ENCODE measurements at places on chromosomes 2 and 18.

DNA sequence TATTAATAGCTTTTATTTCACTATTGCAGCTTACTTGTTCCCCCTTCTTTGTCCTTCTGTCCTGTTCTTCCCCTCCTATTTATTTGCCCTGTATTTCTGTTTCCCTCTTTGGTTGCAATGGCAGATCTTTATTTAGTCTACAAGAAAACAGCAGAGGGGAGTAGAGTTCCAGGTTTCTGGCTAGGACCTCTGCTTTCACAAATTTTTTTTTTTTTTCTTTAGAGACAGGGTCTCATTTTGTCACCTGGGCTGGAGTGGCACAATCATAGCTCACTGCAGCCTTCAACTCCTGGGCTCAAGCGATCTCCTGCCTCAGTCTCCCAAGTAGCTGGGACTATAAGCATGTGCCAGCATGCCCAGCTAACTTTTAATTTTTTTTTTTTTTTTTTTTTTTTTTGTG, 188.1 kb upstream of the SPRED2 start:
- DNase-seq: no peak

GRCh38 chr18:54736981-54737380, 91.3 kb upstream of the RAB27B start:
- DNase-seq: no peak

- no peak for DNase-seq
Observed at GRCh38 chr18:33960417-33960816, 264.3 kb downstream of the NOL4 start.

DNA sequence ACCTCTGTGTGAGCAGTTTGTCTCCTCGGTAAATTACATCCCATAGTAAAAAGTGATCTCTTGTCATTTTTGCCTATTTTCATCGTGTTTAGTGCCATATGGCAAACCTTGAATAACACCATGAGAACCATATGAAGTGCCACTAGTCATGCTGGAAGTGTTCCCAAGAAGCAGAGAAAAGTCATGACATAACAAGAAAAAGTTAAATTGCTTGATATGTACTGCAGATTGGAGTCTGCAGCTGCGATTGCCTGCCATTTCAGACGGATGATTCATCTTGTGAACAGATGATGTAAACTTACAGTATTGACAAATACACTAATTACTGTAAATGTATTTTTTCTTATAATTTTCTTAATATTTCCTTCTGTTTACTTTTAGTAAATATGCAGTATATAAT, 846.7 kb downstream of the BCL11A start:
- no peak for DNase-seq

DNA sequence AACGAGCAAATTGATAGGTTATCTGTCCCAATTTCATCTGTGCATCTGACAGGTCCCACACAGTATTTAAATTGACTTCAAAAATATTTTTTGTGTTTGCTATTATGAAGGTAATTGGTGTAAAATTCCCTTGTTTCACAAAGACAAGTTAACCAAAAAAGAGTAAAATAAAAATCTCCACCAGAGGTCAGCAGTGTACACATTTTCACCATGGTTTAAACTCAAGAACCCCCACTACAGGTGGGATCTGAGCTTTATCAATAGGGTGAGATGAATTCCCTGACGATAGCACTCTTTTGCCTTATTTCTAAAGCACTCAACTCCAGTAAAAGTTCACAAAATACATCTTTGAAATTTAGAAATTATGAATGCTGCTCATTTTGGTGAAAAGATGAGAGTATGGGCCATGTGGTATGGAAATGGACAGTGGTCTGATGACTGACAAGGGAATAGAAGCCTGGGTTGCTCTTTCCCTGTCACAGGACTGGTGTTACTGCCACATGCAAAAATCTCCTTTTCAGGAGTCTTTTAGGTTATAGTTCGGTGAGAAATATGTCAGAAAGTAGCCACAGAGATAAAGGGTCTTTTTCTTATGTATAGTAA, 68.0 kb downstream of the SERPINB8 start:
- DNase-seq: no peak

GRCh38 chr18:23718731-23719130, 29.5 kb downstream of the LAMA3 start:
- no peak for DNase-seq

GRCh38 chr18:36335476-36336279, 38.2 kb downstream of the FHOD3 start:
- no peak for DNase-seq

DNA sequence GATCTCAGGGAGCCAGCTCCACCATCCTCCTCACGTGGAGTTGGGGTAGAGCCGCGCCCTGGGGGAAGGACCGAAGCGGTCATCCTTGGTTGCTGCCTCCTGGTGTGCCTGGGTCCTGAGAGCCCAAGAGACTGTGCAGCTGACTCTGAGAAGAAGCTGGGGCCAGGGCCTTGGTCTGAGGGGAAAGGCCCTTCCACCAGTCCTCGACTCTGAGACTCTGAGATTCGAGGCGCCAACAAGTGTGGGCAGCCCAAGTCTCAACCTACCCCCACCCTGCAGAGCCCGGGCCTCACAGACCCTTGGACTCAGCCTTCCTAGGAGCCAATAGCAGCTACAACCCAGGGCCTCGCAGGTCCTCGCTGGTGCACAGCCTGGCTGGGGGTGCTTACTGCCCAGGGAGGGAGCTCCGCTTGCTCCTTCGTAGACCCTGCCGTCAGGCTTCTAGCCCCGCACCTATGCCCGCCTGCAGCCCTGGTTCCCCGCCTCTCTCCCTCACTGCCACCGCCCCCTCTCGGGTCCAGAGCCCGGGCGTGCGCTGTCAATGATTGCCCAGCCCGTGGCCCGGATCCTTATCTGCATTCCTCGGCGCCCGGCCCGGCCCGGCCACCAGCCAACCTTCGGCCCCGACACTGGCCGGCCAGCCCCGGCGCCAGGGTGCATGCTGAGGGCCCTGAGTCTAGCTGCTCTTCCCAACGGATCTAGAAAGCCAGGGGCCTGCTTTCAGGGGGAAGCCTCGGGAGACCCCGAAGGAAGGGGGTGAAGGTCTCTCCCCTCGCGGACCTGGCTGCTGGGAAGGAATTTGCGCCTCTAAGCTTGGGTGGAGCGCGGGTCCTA, 2.0 kb downstream of the IHH start:
- DNase-seq: no peak

DNA sequence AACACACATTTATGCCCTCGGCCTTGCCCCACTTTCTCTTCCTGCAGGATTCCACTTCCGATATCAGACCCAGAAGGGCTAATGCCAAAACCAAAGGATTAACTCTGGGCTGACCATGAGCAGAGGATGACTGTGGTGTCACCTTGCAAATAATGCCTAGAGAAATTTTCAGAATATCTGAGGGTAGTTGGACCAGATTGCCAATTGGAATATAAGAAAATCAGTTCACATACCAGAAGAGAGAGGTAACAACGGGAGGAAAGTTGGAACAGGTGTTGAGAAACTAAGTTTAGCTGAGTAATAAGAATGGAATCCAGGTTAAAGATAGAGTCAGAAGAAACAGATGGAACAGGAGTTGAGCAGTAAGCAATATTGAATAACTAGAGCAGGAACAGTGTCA, 232.7 kb upstream of the UBE2E3 start:
- DNase-seq: no peak

DNA sequence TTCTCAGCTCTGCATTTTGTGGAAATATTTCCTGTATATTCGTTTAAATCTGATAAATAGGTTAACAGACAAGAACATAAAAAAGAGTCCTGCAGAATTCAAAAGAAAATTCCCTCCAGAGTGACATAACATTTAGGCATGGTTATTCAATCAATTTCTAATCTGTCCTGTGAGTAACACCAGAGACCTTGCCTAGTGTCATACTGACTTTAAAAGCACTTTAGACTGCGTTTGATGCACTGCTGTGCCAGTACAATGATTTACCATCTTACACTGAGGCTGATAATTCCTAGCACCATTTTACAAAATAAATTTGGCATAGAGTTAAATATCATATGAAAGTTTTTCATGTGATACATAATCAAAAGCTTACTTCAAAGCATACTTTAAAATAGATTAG, 35.5 kb upstream of the CALCRL start:
- DNase-seq: no peak

GRCh38 chr2:142037744-142038143, 93.1 kb downstream of the LRP1B start:
- no peak for DNase-seq

DNA sequence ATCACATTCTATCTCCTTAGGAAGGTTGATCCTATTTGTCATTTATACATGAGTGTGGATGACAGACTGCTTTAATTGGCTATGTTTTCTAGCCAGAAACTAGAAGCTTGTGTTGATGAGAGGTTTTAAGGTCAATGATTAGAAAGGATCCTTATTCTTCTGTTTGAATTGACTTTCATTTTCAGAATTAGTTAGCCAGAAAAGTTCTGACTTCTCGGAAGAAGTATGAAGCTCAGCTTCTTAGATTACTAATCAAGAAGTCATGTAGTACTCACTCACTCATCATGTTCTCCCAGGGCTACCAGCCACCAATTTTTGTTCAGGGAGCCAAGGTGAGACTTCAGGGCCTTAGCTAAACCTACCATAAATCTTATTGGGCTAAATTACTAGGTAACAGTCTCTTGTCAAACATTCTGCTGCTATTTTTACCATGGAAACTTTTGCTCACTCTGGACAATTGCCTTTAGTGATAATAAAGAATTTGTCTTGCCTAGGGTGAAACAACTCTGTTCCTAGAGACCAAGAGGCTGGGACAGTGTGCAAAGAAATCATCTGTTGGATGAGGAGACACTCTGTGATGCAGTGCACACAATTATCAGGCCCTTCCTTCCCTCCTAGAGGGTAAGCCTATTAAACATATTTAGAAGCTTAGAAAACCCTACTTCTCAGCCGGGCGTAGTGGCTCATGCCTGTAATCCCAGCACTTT, 111.6 kb upstream of the DNMT3A start:
- no peak for DNase-seq

DNA sequence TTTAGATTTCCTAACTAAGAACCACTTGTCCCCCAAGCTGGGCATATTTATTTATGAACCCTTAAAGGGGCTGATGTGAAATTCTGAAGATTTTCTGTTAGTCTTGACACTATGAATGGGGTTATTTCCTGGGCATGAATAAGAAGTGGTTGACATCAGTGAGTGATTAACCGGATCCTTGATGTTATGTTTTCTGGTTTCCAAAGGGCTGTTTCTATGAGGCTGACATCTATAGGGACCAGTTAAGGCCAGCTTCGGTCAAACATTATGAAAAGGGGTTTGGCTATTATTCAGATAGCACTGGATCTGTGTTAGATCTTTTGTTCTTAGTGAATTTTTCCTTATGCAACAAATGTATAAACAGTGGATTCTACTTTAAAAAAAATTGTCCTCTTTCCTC, 443.7 kb upstream of the SPRED2 start:
- no peak for DNase-seq

GRCh38 chr2:238862701-238863100, 14.8 kb downstream of the TWIST2 start:
- no peak for DNase-seq

- no peak for DNase-seq
Observed at GRCh38 chr2:237879991-237880560, 20.7 kb downstream of the RAMP1 start.

- DNase-seq: no peak
Observed at GRCh38 chr2:110755491-110756078, 23.2 kb downstream of the ACOXL start.

All from CD4-positive, alpha-beta T cell (primary cell).